GM06990 (cell line): ENCODE measurements at places on chromosomes 12 and 14.
A peak's percentile ranks its signal among the peaks of the same experiment; 100 is the strongest.

GRCh38 chr14:52602131-52602530 is 49.5 kb downstream of the GPR137C start:
- no peak for DNase-seq

DNA sequence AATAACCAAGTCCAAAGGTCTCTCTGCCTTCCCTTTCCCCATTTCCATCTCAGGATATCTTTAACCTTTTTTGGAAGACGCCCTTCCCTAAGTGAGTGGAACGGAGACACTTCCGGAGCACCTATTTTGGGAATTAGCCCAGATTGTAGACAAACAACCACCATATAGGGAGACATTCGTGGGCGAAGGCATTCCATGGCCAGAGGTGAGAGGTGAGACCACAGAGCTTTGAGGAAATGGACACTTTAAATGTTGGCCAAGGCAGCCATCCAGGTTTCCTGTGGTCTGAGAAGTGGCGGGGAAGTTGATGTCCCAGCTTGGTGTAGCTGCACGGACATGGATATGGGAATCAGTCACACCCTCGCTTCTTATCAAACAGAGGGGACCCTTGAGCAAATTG is 69.4 kb upstream of the BDKRB2 start:
- DNase-seq: no peak

DNA sequence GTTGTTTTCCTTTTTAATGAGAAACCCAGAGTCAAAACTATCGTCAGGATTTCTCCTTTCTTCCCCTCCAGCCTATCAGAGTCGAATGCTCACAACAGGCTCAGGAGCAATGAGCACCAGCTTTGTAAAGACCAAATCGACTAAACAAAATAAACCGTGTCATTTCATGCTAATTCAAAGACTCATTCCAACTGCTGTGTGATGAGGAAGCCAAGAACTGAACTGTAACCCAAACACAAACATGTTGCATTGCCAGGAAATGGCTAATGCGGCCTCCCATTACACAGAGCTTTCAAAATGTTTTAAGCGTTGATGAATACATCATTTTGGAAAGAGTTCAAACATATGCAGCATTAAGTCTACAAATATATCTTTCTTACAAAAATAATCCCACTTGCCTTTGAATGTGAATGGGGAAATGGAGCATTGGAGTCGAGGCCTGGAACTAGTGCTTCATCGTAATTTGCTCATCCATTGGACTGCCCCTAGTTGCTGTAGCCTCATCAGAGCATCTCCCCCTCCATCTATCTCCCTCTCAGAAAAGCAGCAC is 349.5 kb downstream of the GXYLT1 start:
- no peak for DNase-seq

GRCh38 chr12:124179936-124180607 is 114.8 kb upstream of the RFLNA start:
- no peak for DNase-seq

DNA sequence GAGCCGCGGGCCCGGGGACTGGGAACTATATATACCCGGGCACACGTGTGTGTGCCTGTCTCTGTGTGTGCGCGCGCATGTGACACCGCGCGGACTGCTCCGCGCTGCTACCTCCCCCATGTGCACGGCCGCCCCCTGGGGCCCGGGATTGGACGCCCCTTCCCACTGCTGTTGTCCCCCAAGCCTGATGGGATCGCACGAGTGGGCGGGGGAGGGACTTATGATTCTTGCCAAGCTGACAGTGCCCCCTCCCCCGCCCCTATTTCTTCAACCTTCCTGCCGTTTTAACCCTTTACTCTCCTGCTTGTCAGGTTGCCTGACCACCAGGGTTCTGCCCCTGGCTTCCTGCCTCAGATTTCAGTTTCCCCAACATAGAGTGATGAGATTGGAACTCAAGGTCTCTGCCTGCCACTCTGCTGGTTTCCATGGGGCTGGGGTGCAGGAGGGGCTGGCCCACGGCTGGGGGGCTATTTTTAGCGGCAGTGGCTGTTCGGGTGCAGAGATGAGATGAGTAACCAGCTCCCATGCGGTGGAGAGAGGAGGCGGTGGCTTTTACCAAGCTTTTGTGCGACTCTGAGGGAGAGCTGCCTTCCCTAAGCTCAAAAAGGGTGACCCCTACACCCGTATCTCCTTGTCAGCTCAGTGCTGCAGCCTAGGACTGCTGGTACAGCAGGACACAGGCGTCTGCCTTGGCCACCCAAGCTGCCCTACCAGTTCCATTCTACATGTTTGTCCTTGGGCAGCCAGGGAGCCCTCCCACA is at the start of gene DDN:
TSS of gene DDN (minus strand) at position 5 of the 761 bp plus-strand sequence. CDS start 88 bp downstream, outside the sequence.
- DNase-seq: peak; percentile 82

DNA sequence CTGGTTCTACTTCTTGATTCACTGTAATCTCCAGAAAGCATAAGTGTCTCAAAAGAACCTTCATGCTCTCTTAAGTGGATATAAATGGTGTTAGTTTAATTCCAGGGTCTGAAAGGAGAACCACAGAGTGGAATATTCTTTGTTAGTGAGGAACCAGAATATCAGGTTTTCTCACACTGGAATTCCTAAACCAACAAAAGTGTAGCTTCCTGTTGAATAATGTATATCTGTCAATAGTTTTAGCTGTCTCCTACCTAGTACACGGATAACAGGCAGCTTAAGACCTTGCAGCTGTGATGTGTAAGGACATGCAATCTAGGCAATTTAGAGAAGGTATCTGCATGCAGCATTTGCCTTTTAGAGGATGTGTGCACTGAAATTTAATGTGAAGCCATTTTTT is 24.0 kb downstream of the LRIG3 start:
- DNase-seq: no peak

DNA sequence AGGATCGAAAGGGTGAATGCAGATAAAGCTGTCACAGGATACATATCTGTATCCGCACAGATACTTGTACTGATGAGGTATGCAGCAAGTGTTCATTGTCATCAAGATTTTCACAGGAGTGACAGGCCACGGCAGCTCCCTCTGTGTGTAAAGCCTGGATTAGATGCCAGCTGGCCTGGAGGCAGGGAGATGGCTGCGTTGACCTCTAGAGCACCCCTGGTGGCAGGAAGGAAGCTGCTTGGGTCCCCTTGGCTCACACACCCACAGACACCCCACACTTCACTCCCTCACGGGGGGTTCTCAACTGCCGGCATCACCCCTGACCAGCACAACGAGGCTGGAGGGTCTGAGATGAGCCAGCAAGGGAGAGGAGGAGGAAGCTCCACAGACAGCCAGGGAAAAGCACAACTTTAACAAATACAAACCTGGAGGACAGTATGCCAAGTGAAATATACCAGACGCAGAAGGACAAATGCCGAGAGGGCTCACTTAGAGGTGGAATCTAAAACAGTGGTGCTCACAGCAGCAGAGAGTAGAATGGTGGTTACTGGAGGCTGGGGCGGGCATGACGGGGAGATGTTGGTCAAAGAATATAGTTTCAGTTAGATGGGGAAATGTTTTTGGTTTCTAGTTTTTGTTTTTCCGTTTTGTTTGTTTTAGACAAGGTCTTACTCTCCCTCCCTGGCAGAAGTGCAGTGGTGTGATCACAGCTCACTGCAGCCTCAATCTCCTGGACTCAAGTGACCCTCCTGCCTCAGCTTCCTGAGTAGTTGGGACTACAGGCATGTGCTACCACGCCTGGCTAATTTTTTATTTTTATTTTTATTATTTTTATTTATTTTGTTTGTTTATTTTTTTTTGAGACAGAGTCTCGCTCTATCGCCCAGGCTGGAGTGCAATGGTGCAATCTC is 45.7 kb downstream of the TEAD4 start:
- no peak for DNase-seq

- DNase-seq: no peak
These were observed 62.6 kb upstream of the IGF1 start for GRCh38 chr12:102542816-102543440.

- DNase-seq: no peak
These were observed 46.2 kb downstream of the GALNT9 start for GRCh38 chr12:132282950-132283771.

GRCh38 chr12:76879710-76880518 is 1.1 kb upstream of the CSRP2 start:
- DNase-seq: no peak

- DNase-seq: peak; percentile 78
These were observed 172.2 kb upstream of the ATP2B1 start for GRCh38 chr12:89880690-89881350.

DNA sequence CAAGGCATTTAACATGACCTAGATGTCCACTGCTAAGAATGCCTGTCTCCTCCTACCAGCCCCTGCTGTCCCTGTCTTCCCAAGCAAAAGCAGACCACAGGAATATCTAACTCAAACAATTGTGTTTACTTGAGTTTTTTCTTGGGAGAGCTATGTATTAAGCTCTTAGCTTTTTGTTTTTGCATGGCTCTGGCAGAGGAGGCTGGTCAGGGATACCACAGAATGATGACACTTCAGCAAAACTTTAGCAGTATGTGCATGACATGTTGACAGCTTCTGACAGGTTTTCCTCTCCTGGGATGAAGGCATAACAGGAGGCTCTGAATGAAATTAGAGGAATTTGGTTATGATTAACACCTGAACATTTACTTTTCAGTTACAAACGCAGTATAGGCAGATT is 6.9 kb downstream of the TMBIM6 start:
- no peak for DNase-seq

DNA sequence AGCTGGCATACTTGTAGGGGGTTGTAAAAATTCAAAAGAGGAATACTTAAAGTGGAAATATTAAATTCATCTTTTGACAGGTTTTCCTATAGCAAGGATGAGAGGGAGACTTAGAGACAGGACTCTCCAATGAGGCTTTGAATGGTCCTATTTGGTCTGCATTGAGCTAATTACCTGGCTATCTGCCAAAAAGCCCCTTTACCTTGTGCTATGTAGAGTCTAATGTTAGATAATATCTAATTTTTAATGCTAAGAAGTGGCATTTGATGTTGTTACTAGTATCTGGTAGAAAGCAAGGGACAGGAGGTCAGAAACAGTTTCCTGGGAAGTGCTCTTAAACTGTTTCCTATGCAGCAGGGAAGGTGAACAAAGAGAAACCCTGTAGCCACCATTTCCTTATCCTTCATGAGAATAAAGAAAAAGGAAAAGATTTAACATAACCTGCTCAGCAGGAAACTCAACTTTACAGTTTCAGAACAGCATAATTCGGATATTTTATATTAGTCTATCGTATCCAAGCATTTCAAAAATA is 550.0 kb downstream of the SOX5 start:
- DNase-seq: no peak

- no peak for DNase-seq
These were observed 115.9 kb downstream of the GPHN start for GRCh38 chr14:66623838-66624237.

- no peak for DNase-seq
These were observed 4.2 kb downstream of the CORO1C start for GRCh38 chr12:108727161-108727560.

- DNase-seq: no peak
These were observed 9.8 kb downstream of the IFFO1 start for GRCh38 chr12:6546016-6546415.

DNA sequence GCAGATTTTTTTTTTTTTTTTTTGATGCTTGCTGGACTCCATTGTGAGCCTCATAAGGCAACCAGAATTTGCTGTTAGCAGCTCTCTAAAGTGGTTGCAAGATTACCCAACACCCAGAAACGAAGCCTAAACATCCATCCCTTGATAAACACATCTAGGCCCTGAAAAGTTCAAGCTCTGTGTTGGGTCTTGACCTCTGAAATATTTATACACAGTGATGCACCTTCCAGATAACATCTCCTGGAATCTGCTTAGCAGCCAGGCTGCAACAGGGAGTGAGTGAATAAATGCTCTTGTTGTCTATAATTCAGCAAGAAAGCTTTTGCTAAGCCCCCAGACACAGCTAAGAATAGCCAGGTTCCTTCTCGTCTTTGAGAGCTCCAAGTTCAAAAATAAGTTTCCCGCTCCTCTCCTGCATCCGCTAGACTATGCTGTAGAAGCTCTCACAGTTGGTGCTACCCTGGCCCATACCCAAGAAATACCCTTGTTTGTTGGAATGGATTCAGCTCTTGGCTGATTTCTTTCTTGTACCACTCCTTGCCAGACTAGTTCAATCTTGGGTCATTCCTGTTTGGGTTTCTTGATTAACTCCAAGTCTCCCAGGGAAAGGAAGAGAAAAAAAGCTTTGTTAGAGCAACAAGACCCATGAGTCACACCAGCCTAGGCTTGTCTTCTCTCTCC is 610.6 kb upstream of the TBX3 start:
- DNase-seq: no peak

DNA sequence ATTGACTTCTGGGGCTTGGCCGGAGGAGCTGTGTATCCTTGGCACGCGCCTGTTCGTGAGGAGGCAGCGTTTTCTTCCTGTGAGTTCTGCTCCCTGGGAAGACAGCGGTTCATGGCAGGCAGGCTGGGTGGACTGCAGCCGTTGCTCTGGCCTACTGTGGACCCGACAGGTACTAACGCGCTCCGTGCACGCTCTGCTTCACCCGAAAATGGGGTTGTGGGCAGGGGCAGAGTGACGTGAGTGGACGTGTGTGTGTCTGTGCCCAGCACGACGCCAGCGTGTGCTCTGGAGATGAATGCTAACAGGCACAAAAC is 179.1 kb downstream of the KIF26A start:
- no peak for DNase-seq

DNA sequence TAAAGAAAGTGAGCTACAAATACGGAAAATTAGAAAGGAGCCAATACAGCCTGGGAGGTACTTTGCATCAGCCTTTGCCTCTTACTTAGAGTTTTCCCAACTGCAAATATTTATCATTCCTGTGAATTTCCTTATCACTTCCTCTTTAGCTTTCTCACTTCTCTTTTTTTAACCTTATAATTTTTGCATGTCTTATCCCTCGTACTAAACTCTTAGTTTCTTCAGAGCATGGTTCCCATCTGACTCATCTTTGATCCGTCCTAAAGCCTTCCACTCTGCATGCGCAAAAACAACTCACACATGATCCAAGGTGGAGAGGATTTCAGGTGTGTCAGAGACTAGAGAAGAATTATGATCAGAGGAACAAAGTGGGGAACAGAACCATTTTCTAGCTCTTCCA is 9.6 kb upstream of the SNAPC1 start:
- peak; percentile 43 for DNase-seq

- DNase-seq: no peak
These were observed 28.7 kb downstream of the TRAF3 start for GRCh38 chr14:102805941-102806340.

GRCh38 chr12:76554405-76555230 is 5.0 kb downstream of the OSBPL8 start:
- peak; percentile 12 for DNase-seq

DNA sequence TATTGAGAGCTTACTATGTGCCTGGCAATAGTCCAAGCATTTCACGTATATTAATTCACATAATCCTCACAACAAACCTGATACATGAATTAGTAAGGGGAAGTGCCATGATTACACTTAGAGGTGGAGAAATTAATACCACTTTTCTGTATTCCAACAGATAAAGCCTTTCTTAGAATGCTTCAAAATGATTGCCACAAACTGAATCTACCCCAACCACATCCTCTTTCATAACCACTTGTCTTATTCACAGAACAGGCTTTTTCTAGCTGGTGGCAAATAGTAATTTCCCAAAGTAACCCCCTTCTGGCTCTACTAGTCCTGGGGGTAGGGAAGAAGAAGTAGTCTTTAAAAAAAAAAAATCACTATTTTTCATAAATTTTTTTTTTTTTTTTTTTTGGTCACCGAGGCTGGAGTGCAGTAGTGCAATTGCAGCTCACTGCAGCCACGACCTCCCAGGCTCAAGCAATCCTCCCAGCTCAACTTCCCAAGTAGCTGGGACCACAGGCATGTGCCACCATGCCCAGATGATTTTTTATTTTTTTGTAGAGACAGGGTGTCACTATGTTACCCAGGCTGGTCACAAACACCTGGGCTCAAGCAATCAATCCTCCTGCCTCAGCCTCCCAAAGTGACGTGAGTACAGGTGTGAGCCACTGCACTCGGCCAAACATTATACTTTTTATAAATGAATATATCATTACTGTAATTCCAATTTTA is 59.0 kb upstream of the ARID2 start:
- DNase-seq: peak; percentile 24
